ENCODE measurements at places on chromosomes 1 and 21.

DNA sequence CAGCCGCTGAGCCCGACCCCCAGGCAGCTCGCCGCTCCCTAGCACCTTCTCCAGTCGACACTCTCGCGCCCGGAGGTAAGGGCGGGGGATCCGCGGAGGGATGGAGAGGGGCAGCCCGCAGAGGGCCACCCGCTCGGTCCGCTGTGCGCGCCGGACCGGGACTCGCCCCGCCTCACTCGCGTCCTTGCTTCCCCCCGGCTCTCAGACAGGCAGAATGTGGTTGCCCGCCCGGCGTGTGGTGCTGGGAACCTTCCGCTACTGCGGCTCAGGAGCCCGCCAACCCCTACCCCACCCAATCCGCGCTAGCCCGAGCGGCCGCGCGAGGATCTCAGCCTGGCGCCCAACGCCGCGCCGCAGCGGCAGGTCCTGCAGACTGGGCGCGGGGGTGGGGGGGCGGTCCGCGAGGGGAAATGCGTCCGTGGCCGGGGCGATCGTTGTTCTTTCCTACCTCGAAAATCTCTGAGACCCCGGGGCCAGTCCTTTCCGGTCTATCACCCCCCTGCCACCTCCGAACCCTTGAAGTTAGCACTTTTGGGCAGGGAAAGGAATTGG is 404 bp downstream of the LRRC8C start:
- peak overlapping the region; percentile 91 for H3K4me3 ChIP-seq
- peaks cover 17% of the 10 kb centered on the region for H3K4me1 ChIP-seq
- peak overlapping the region; percentile 71 for H3K27ac ChIP-seq
- peaks cover 20% of the 10 kb centered on the region for H3K27me3 ChIP-seq

GRCh38 chr1:231232870-231233734 is 7.9 kb upstream of the GNPAT start:
- peaks cover 38% of the 10 kb centered on the region for H3K4me1 ChIP-seq
- no peaks in the 10 kb centered on the region for H3K27me3 ChIP-seq
- peak overlapping the region; percentile 95 for H3K27ac ChIP-seq
- no peak overlapping the region for H3K4me3 ChIP-seq
- DNase-seq = no peak
- peaks cover 22% of the 10 kb centered on the region for H3K36me3 ChIP-seq

GRCh38 chr1:102751111-102751510 is 357.2 kb downstream of the COL11A1 start:
- no peak for DNase-seq
- no peaks in the 10 kb centered on the region for H3K27me3 ChIP-seq
- H3K4me3 ChIP-seq = no peak overlapping the region
- H3K4me1 ChIP-seq = no peaks in the 10 kb centered on the region
- no peaks in the 10 kb centered on the region for H3K36me3 ChIP-seq

DNA sequence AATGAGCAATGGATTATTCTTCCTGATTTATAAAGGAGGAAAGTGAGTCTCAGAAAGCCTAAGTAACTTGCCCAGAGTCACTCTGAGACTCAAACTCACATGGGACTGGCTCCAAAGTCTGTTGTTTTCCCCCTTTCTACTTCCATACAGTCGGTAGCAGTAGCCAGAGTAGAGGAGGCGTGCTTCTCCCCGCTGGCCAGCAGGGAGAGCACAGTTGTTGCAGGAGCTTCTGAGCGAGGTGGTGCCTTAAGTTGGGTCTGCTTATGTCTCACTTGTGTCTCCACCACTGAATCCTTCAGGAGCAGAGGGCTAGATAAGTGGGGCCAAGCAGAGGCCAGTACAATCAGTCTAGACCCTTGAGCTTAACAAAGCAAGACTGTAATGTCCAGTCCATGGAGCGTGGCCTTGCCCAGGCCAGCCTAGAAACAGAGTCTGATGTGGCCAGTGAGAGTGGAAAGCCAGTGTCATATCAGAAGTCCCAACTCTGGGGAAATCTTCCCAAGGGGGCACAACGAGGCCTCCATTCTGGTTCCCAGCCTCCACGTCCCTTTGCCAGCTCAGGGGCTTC is 181.9 kb downstream of the ZSCAN20 start:
- H3K36me3 ChIP-seq = no peaks in the 10 kb centered on the region
- no peak overlapping the region for H3K4me3 ChIP-seq
- H3K27me3 ChIP-seq = peaks cover 6% of the 10 kb centered on the region
- H3K27ac ChIP-seq = no peak overlapping the region
- DNase-seq = no peak

DNA sequence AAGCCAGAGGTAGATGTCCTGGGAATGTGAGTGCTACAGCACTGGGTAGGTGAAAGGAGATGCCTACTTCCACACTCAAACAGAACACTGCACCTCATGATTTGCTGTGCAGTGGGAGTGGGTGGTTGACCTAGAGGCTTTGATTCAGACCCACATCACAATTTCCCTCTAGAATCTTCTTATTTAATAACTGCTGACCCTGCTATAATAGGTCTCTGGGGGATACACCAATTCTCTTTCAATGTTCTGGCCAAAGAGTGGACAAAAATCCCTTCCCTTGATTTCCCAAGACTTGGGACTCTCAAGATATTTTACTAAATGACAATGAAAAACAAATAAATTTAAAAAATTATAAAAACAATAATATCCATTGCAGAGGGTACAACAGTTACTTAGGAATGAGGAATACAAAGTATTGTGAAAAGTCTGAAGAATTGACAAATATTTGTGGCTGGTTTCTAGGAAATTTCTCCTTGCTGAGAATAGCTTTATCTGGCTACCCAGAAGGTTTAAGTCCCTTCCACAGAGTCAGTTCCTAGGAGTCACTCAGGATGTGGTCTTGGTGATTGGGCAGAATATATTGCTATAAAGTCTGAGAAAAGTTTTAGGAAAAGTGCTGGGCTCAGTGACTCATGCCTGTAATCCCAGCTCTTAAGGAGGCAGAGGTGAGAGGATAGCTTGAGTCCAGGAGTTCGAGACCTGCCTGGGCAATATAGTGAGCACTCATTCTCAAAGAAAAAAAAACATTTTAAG is 2.4 kb upstream of the FCGR2A start:
- no peak overlapping the region for H3K4me3 ChIP-seq
- H3K4me1 ChIP-seq = peaks cover 15% of the 10 kb centered on the region
- no peaks in the 10 kb centered on the region for H3K36me3 ChIP-seq
- H3K27me3 ChIP-seq = peaks cover 39% of the 10 kb centered on the region
- no peak for DNase-seq

- H3K36me3 ChIP-seq = peaks cover 18% of the 10 kb centered on the region
- H3K4me3 ChIP-seq = no peak overlapping the region
- no peak for DNase-seq
These were observed 47.8 kb upstream of the LAMC2 start for GRCh38 chr1:183138301-183138700.

- no peak overlapping the region for H3K27ac ChIP-seq
- no peaks in the 10 kb centered on the region for H3K27me3 ChIP-seq
- no peaks in the 10 kb centered on the region for H3K4me1 ChIP-seq
- H3K36me3 ChIP-seq = peaks cover 3% of the 10 kb centered on the region
- no peak for DNase-seq
- H3K4me3 ChIP-seq = no peak overlapping the region
These were observed 58.5 kb downstream of the PALMD start for GRCh38 chr1:99704356-99704816.

- no peak overlapping the region for H3K27ac ChIP-seq
- DNase-seq = no peak
- H3K4me3 ChIP-seq = no peak overlapping the region
- no peaks in the 10 kb centered on the region for H3K36me3 ChIP-seq
These were observed 602.7 kb upstream of the CHRM3 start for GRCh38 chr1:238783633-238784032.

- H3K4me1 ChIP-seq = peaks cover 8% of the 10 kb centered on the region
- no peak overlapping the region for H3K27ac ChIP-seq
- no peak for DNase-seq
- no peaks in the 10 kb centered on the region for H3K36me3 ChIP-seq
- no peak overlapping the region for H3K4me3 ChIP-seq
These were observed 257.2 kb downstream of the PTGER3 start for GRCh38 chr1:70790232-70790923.

GRCh38 chr1:243974451-243975292 is 76.4 kb upstream of the ZBTB18 start:
- DNase-seq = no peak
- H3K27ac ChIP-seq = no peak overlapping the region
- no peak overlapping the region for H3K4me3 ChIP-seq
- no peaks in the 10 kb centered on the region for H3K36me3 ChIP-seq
- no peaks in the 10 kb centered on the region for H3K4me1 ChIP-seq
- peaks cover 8% of the 10 kb centered on the region for H3K27me3 ChIP-seq

- peak overlapping the region; percentile 19 for H3K4me3 ChIP-seq
- no peak for DNase-seq
- H3K4me1 ChIP-seq = peaks cover 44% of the 10 kb centered on the region
- peaks cover 2% of the 10 kb centered on the region for H3K36me3 ChIP-seq
- no peaks in the 10 kb centered on the region for H3K27me3 ChIP-seq
- H3K27ac ChIP-seq = peak overlapping the region; percentile 90
These were observed 67.0 kb downstream of the CACHD1 start for GRCh38 chr1:64536836-64537490.

DNA sequence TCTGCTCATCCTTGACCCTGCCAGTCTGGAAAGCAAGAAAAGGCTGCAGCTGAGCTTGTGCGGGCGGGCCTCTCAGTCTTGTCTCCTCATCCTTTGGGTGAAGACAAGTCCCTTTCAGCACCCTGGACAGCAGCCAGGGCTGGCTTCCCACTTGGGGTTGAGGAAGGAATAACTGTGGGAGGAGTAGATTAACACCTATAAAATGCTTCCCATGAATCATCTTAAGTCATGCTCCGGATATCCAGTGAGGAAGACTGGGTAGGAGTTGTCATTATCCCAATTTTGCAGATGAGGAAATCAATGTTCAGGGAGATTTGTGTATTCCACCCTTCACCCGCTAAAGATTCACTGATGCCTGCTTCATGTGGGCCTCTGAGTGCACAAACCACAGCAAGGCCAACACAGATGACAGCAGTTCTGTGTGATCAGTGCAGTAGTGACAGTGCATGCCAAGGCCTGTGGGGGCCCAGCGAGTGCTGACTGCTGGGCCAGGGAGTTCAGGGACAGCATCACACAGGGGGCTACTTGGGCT is 20.1 kb upstream of the COL16A1 start:
- no peak overlapping the region for H3K4me3 ChIP-seq
- H3K36me3 ChIP-seq = no peaks in the 10 kb centered on the region
- peaks cover 8% of the 10 kb centered on the region for H3K4me1 ChIP-seq
- H3K27me3 ChIP-seq = peaks cover 15% of the 10 kb centered on the region
- DNase-seq = peak; percentile 85
